ENCODE measurements at places on chromosomes 11 and 22. TPM values are rescaled to one million over a fixed set of nuclear protein-coding genes. Genes with fewer than 3 reads are reported as not detected.

DNA sequence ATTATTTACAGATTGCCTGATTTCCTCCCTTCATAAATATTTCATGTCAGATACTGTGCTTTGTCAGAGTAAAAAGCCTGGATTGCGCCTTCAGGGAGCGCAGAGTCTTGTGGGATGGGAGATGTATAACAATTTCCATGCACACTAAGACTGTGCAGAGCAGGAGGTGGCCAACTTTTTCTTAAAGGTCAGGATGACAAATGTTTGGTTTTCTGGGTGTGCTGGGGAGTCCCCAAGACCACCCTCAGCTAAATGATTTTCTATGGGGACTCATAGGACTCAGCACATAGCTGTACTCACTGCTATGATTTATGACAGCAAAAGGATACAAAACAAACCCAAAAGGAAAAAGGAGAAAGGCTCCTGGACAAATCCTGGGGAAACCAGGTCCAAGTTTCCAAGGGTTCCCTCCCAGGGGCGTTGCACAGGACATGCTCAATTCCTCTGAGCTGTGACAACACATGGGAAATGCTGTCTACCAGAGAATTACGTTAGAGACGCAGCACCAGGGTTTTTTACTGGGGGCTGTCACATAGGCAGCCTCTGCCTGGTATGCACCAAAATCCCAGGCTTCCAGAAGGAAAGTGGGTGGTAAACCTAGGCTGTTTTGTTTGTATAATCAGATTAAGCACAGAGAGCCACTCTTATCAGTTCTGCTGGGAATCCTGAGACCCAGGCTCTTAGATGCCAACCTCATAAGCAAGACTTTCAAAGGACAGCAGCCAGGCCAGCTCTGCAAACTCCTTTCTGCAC lies 59.1 kb downstream of the CSNK2A3 start:
- DNase-seq, result no peak

DNA sequence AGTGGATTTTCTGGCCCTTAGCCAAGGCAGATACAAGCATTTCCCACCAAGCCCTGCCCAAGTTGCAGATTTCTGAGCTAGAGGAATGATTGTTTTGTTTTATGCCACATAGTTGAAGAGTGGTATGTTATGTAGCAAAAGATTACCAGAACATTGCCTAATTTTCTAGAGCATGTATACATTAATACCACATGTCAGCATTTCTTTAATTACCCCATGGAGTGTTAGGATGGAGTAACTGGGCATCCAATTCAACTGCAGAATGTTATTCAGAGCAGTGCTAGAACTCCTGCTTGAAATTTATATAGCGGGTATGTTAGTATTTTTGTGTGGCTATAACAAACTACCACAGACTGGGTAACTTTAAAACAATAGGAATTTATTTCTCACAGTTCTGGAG lies 24.4 kb upstream of the CYP2R1 start:
- no peak for DNase-seq

- DNase-seq, result no peak
Observed at GRCh38 chr11:131592734-131593133, 222.3 kb downstream of the NTM start.

DNA sequence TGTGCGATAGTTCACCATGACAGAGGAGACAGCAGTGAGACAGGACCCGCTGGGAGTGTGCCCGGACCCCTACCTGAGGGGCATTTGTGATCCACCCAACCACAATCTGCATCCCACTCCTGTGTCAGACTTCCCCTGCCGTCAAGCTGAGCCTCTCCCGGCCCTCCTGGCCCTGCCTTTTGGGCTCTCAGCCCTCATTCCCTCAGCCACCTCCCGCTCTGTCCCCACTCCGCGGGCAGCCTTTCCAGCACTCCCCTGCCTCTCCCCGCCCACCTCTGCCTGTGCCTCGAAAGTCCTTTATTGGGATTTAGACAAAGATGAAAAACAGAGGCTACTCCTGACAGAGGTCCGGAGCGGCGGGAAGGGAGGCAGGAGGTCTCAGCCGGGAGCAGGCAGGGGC lies 4.2 kb downstream of the NFAM1 start:
- DNase-seq, result no peak

DNA sequence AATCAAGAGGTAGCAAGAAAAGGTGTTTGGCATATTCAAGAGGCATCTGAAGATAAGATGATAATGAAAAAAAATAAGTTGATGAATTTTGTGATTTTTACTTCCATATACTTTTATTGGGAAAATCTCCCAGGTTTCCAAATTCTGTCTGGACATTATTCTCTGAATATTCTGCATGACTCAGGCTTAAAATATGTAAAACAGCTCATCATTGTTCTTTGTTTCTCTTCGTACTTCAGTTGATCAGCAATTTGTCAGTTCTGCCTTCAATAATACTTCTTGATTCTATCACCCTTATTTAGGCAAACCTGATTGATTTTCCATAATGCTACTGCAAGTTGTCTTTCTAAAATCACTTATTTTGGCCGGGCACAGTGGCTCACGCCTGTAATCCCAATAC lies 30.2 kb downstream of the GTF2H1 start:
- no peak for DNase-seq

DNA sequence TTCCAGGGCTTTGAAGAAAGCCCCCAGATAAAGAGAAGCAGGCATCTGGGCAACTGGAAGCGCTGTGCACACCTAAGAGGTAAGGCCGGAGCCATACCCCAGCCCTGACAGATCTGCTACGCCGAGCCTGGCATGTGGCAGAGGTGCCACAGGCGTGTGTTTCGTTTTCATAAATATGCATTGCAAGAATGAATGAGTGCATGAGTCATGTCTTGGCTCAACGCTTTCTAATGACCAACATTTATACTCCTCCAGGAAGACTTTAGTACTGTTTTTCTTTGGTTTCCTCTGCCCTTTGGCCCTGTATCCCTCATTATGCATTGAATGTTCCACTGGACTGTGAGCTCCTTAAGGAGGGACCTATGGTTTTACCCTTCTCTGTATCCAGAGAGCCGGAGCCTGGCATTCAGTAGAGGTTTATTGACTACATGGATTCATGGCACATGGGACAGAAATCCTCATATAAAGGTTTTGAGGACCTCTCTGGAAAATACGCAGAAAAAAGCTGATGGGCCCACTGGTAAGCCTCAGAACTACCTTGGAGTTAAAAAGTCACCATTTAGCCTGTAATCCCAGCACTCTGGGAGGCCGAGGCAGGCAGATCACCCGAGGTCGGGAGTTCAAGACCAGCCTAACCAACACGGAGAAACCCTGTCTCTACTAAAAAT lies 38.9 kb upstream of the CSNK2A3 start:
- DNase-seq, result no peak

GRCh38 chr22:24432059-24432853 lies 4.9 kb downstream of the ADORA2A start:
- no peak for DNase-seq

GRCh38 chr11:100761841-100762240 lies 74.8 kb downstream of the ARHGAP42 start:
- DNase-seq, result no peak

- DNase-seq, result no peak
Observed at GRCh38 chr11:107825875-107826274, 32.7 kb downstream of the SLC35F2 start.

DNA sequence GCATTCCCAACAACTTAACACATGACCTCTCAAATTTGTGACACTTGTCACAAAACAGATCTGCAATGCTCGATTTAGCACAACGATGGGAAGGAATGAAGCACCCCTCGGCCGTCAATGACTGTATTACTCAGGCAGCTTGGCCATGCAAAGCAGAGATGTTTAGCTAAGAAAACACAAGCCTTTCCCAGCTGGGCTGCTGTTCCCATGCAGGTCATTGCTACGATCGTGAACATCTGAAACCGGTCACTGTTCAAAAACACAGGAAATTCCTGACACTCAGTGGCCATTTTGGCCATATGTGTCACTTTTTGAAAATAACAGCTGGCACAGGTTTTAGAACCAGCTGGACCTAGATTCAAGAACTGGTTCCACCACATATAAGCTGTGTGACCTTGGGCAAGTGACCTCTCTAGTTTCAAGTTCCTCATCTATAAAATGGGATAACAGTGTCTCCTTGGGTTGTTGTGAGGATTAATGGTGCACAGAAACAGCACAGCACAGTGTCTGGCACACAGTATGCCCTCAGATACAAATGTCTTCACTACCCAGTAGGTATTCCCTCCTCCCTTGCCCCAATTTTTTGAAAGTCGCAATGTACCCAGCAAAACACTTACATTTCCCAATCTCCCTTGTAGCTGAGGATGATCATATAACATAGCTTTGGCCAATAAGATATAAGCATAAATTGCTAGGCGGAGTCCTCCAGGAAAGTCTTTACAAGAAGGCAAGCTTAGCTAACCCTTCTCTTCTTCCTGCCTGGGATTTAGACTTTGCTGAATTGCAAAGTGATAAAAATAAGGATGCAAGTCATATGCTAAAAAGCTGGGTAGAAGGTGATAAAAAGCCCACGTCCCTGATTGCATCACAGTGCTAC lies 93.1 kb downstream of the C11orf58 start:
- DNase-seq, result no peak

- DNase-seq, result no peak
Observed at GRCh38 chr22:45608763-45609180, 62.9 kb upstream of the ATXN10 start.

DNA sequence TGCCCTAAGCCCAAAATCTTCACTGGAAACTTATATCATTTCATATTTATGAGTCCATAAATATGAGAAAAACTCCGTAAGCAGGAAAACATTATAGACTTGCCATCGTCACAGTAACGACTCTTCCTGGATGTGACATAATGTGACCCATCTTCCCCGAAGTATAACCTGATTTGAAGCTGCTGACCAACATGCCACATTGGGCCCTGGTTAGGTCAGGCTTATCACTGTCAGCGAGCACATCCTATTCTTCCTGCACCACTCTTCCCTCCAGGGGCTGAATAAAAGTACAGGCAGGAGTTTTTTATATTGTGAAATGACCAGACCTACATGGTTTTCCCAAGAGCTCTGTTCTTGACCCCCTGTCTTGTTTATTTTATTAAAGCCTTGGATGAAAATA lies 12.1 kb upstream of the BLID start:
- DNase-seq, result no peak

GRCh38 chr11:45264839-45265515 lies 21.2 kb downstream of the SYT13 start:
- DNase-seq, result no peak

GRCh38 chr22:48880749-48881148 lies 946.9 kb downstream of the BRD1 start:
- DNase-seq, result no peak

DNA sequence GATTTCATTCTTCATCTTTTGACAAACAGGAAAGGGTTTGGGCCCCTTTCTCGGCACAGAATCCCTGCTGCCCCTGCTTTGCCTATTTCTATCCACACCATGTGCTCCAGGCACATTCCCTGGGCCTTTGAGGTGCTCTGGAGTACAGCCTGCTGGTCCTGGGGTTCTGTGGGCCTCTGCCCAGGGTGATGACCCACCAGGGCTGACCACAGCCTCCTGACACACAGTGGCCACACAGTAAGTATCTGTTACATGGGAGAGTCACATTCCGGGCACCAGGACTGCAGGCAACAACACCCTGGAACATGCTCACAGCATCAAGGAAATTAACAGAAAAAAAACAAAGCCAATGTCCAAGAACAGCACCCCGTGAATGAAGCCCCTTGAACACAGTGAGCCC lies 39.1 kb downstream of the SCUBE2 start:
- DNase-seq, result no peak

- no peak for DNase-seq
Observed at GRCh38 chr11:64445651-64446050, 86.7 kb downstream of the RPS6KA4 start.

GRCh38 chr11:113564527-113565130 lies 89.4 kb upstream of the DRD2 start:
- no peak for DNase-seq

GRCh38 chr22:42649246-42650099 lies at the start of gene CYB5R3:
Gene CYB5R3 (minus strand): TSS chr22:42649392. CDS start chr22:42649315, 77 bp downstream.
- peak; percentile 87 for DNase-seq

GRCh38 chr22:29987137-29987536 lies 93.1 kb upstream of the HORMAD2 start:
- DNase-seq, result no peak

- no peak for DNase-seq
Observed at GRCh38 chr11:25924586-25924985, 407.3 kb upstream of the ANO3 start.

DNA sequence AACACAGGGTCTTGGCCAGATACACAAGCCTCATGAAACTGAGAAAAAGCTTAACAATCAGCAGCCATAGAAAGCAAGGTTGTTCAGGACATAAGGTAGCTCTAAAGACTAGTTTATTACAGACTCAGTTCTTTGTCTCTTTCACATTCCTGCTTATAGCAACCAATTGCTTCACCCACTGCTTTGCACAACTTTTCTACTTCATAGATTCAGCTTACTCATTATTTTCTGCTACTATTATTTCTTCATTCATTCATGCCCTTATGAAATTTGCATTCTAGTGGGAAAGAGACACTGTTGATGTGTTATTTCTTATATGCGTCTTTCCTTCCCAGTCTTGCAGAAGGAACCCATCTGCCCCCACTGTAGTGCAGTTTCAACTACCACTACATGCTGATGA lies 4.7 kb downstream of the CCDC34 start:
- no peak for DNase-seq

GRCh38 chr22:38422611-38423511 lies 32.1 kb downstream of the KCNJ4 start:
- no peak for DNase-seq

DNA sequence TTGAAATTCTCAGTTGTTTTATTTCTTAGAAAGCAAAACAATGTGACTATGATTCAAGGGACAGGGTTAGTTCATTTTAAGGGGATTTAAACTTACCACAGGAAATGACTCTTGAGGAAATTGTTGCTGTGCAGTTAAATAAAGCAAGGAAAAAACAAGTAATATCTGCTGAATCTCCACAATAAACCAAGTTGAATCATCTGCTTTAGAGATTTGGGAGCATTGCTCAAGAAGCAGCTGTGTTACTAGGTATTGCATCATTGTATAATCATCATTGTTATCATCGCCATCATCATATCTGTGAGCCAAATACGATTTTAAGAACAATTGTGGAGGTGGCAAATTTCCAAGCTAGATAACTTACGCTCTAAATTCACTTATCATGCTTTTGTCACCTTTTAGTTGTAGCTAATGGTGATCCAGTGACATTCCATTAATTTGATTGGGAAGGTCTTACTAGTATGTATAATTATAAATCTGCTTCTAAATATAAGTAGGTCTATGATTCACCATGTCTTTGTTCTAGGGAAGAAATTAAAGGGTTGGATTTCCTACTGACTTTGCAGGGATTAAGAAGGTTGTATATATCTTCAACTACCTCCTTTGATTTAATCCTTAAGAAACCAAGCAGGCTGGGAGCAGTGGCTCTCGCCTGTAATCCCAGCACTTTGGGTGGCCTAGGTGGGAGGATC lies 19.9 kb downstream of the MMP10 start:
- no peak for DNase-seq

HBE1 gene
- total RNA-seq, result 1.5 TPM

GAL3ST3 gene
- 21.3 TPM for total RNA-seq

ZNF214 gene
- 4.1 TPM for total RNA-seq

GDPD4 gene
- not detected for total RNA-seq

PRODH gene
- total RNA-seq, result 42.6 TPM

KCNE3 gene
- 3.5 TPM for total RNA-seq

MRGPRF gene
- total RNA-seq, result 3.8 TPM

PUS3 gene
- 18.6 TPM for total RNA-seq

WT1 gene
- total RNA-seq, result 0.09 TPM

PARVG gene
- 0.94 TPM for total RNA-seq

PKP3 gene
- 21.4 TPM for total RNA-seq

CLTCL1 gene
- total RNA-seq, result 15.5 TPM

SMTNL1 gene
- total RNA-seq, result 0.26 TPM

LRRC4C gene
- 0.41 TPM for total RNA-seq

STARD10 gene
- total RNA-seq, result 32.0 TPM

OR4C15 gene
- not detected for total RNA-seq

DYNC2H1 gene
- total RNA-seq, result 14.9 TPM

KCNJ5 gene
- 0.23 TPM for total RNA-seq

ADM gene
- 40.8 TPM for total RNA-seq

RFPL2 gene
- total RNA-seq, result 0.48 TPM

CCDC117 gene
- 39.0 TPM for total RNA-seq

Measured in WTC11 (cell line).